ENCODE measurements at places on chromosomes 7 and 10.

DNA sequence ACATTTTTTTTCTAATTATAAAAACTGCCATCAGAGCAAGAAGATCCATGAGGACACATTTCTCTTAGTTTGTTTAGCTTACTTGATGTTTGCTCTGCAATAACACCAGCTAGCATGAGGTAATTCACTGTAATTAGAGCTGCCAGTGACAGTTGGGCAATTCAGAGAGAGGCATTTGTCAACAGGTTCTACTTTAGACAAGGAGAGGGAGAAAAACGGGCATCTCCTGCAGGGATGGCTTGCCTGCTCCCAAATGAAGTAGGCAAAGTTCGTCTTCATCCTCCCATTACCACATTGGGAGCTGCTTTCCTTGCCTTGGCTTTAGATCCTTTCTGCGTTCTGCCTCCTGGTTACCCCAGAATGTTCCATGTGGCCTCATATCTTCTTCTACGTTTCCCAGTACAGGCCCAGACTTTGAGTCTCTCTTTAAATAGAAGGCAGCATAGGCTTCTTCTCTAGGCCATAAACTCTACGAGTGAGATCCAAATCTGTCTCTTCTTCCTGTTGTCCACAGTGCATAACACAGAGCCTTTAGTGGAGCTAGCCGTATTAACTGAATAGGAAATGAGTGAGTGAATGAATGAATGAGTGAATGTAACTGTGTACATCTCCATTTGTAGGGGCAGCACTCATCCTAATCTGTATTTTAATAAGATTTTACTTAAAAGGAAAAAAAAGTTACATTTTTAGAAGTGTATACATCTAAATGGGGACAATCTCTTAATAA lies 21.2 kb downstream of the ASB15 start:
- DNase-seq: no peak

DNA sequence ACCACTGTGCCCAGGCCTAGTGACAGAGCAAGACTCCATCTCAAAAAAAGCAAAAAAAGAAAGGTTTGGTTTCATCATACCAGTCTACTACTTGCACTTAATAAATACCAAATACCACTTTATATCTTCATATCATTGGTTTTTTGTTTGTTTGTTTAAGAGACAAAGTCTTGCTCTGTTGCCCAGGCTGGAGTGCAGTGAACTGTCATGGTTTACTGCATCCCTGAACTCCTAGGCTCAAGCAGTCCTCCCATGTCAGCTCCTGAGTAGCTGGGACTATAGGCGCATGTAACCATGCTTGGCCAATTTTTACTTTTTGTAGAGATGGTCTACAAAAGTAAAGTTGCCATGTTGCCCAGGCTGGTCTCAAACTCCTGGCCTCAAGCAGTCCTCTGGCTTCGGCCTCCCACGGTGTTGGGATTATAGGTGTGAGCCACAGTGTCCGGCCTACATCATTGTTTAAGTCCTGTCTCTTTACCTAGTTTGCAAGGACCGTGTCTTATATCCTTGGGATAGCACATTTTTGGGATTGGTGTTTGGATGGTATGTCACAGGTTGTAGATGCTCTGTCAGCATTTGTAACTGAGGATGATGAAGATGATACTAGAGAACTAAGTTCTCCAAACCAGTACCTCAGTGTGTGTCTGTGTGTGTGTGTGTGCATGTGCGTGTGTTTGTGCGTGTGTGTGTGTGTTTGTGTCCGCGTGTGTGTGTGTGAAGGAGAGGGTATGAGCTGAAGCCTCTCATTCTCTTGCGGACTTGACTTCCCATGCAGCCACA lies 9.3 kb downstream of the LMTK2 start:
- DNase-seq: no peak

DNA sequence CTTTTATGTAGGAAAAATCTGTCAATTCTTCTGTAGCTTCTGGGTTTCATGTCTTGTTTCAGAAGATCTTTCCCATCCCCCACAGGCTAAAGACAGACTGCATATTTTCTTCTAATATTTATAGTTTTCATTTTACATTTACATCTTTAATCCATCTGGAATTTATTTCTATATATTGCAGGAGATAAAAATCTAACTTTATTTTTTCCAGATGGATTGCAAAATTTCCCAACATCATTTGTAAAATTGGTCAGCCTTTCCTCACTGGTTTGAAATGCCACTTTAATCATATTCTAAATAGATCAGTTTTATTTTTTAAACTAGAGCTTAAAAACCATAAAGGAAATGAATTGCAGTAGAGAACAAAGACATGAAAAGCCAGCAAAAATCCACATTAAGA lies 46.9 kb downstream of the TMEM26 start:
- no peak for DNase-seq

GRCh38 chr7:111803015-111803758 lies 240.9 kb upstream of the IMMP2L start:
- no peak for DNase-seq

- no peak for DNase-seq
These were observed 209.1 kb downstream of the TRIL start for GRCh38 chr7:28748933-28749584.

DNA sequence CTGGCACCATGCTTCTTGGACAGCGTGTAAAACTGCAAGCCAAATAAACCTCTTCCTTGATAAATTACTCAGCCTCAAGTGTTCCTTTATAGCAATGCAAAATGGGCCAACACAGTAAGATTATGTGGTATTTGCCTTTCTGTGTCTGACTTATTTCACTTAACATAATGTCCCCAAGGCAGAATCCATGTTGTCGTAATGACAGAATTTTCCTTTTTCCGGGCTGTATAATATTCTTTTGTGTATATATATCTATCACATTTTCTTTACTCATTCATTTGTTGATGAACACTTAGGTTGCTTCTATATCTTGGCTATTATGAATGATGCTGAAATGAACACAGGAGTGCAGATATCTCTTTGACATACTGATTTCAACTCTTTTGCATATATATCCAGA lies 209.1 kb upstream of the PTER start:
- DNase-seq: no peak

DNA sequence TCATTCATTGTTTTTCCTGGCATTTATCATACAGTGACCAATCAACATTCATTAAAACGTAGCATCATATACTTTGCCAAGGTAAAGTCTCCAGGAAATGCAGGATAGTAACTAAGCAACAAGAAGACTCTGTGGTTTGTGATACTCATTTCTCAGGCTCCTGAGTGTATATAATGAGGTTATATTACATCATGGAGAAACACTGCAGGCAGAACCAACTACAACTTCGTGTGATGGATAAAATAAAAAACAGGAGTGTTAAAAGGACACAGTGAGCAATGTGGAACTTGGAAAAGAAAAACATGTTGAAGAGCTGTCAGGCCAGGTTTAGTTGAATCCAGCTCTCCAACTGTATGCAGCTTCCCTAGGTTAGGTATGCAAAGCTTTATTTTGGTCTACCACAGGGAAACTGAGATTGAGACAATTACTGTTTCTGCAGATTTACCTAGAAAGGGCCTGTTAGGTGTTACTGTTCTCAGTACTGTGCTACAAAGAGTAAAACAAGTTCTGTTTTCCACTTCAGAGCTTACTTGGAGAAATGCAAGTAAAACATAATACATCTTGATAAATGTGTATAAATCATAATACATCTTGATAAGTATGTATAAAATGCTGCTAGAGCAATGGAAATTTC lies 7.8 kb upstream of the CCNY start:
- DNase-seq: no peak

DNA sequence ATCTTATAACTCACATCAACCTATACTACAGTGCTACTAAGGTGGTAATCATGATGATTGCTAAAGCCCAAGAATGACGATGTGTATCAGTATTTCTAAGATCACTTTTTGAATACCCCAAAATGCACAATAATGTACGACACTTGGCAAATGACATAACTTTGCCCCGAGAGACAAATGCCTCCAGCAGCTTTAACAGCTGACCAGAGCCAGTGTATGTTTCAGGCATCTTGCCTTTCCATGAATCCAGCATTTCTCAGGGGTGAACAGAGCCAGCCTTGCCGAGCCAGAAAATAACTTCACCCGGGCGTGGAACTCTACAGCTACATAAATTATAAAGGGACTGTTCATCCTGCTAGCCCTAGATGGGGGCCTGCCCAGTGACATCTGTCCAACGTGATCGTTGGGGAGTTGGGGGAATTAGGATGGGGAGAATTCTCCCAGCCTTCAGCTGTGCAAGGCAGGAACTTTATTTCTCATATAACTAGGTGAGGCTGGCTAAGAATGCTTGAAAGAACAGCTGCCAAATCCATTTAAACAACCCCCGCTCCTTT lies 1.8 kb downstream of the IGFBP3 start:
- no peak for DNase-seq

DNA sequence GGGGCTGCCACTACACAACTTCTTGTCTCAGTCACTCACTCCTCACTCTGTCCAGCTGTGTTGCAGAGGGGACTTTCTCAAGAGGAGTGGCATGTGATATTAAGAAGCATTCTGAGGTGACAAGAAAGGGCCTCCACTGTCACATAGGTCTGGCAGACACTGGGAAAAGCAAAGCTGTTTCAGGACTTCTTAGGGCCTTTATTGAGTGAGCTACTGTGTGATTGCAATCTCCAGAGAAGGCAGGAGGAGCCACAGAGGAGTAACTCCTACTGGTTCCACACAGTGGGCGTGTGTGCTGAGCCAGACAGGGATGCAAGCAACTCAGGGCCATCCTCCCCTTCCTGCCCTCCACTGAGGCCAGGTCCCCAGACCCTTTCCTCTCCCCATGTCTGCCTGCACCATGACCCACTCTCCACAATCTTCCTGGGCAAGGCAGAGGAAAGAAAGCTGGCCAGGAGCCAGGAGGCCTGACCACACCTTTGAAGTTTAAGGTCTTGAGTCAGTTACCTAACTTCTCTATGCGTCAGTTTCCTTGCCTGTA lies 262.0 kb upstream of the ZMIZ1 start:
- DNase-seq: no peak

- DNase-seq: no peak
These were observed 417.9 kb downstream of the RPS24 start for GRCh38 chr10:78451592-78451991.

DNA sequence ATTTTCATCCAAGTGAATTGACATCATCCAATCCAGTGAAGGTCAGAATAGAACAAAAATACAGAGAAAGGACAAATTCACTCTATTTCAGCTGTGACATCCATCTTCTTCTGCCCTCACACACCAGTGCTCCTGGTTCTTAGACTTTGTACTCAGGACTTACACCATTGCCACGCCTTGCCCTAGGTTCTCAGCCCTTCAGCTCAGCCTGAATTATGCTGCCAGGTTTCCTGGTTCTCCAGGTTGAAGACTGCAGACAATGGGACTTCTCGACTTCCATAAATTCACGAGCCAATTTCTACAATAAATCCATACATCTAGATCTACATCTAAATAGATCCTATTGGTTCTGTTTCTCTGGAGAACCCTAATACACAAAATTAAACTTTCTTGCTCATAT lies 181.2 kb upstream of the KCND2 start:
- DNase-seq: no peak

GRCh38 chr7:110590415-110590814 lies 500.5 kb upstream of the LRRN3 start:
- no peak for DNase-seq

- no peak for DNase-seq
These were observed 6.4 kb downstream of the VIM start for GRCh38 chr10:17234431-17234945.
